ENCODE measurements at places on chromosomes 12 and 14. TPM values are rescaled to one million over a fixed set of nuclear protein-coding genes. Genes with fewer than 3 reads are reported as not detected.

- DNase-seq = no peak
- no peak overlapping the region for H3K4me3 ChIP-seq
- H3K4me1 ChIP-seq = peaks cover 5% of the 10 kb centered on the region
- H3K27me3 ChIP-seq = no peaks in the 10 kb centered on the region
- H3K36me3 ChIP-seq = no peaks in the 10 kb centered on the region
These were observed 45.6 kb downstream of the GUCY2C start for GRCh38 chr12:14650789-14651188.

- H3K27me3 ChIP-seq = no peaks in the 10 kb centered on the region
- H3K36me3 ChIP-seq = peaks cover 15% of the 10 kb centered on the region
- no peak overlapping the region for H3K4me3 ChIP-seq
These were observed 55.2 kb downstream of the WDR20 start for GRCh38 chr14:102194856-102195255.

- no peaks in the 10 kb centered on the region for H3K27me3 ChIP-seq
- no peak for DNase-seq
- no peak overlapping the region for H3K27ac ChIP-seq
- H3K4me3 ChIP-seq = no peak overlapping the region
- H3K4me1 ChIP-seq = no peaks in the 10 kb centered on the region
These were observed 237.6 kb downstream of the SLC16A7 start for GRCh38 chr12:59833408-59833807.

- H3K27ac ChIP-seq = no peak overlapping the region
- H3K36me3 ChIP-seq = peaks cover 6% of the 10 kb centered on the region
- H3K27me3 ChIP-seq = no peaks in the 10 kb centered on the region
These were observed 58.0 kb downstream of the ARL6IP4 start for GRCh38 chr12:123038486-123038885.

GRCh38 chr14:64126548-64126947 is 167.6 kb downstream of the ESR2 start:
- no peaks in the 10 kb centered on the region for H3K27me3 ChIP-seq
- H3K4me1 ChIP-seq = no peaks in the 10 kb centered on the region
- peaks cover 25% of the 10 kb centered on the region for H3K36me3 ChIP-seq
- H3K27ac ChIP-seq = no peak overlapping the region

GRCh38 chr14:42710071-42710470 is 1103.4 kb downstream of the LRFN5 start:
- H3K27ac ChIP-seq = no peak overlapping the region
- H3K4me3 ChIP-seq = no peak overlapping the region
- H3K4me1 ChIP-seq = no peaks in the 10 kb centered on the region
- DNase-seq = no peak
- no peaks in the 10 kb centered on the region for H3K27me3 ChIP-seq
- H3K36me3 ChIP-seq = no peaks in the 10 kb centered on the region

GRCh38 chr12:128394137-128394536 is 127.2 kb downstream of the TMEM132C start:
- H3K27me3 ChIP-seq = no peaks in the 10 kb centered on the region
- H3K36me3 ChIP-seq = no peaks in the 10 kb centered on the region
- H3K4me1 ChIP-seq = peaks cover 1% of the 10 kb centered on the region
- DNase-seq = no peak
- no peak overlapping the region for H3K4me3 ChIP-seq
- H3K27ac ChIP-seq = no peak overlapping the region

CPNE6 gene
- total RNA-seq = not detected

SFSWAP gene
- 45.3 TPM for total RNA-seq

TEX52 gene
- not detected for total RNA-seq
